Suppressor macrophage treated with lipopolysaccharide for 1 hour (primary cell): ENCODE measurements at places on chromosomes 1 and 21.

GRCh38 chr1:194795917-194796593 is 1609.6 kb upstream of the B3GALT2 start:
- no peak for DNase-seq

- no peak for DNase-seq
Observed at GRCh38 chr21:34827445-34828235, 158.8 kb downstream of the CLIC6 start.

DNA sequence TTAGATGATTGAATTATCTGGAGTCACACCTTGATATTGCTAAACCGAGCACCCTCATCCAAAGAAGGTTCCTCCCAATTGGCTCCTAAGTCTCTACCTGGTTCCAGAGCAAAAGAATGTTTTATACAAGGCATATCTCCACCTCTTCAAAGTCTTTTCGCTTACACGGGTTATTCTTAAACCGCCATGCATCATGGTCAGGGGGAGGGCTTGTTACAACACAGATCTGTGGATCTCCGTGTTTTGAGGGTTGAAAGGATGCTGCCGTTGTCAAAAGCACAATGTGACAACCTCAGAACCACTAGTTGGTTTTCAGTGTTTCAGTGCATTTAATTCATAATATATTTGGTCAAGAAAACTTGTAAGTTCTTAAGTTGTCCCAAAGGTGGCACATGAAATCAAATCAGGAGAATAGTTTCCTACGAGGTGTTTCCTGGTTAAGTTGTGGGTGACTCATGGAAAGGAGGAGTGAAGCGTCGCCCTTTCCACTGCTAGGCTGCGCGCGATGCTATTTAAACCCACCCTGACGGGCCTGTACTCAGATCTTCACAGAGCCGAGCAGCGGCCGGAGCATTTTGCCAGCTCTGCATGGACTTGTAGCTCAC is 1531.6 kb upstream of the TPTE start:
- no peak for DNase-seq

GRCh38 chr21:39444421-39445180 is 977 bp downstream of the LCA5L start:
- peak; percentile 48 for DNase-seq

GRCh38 chr1:152013664-152014237 is 20.1 kb upstream of the S100A10 start:
- DNase-seq = peak; percentile 74

DNA sequence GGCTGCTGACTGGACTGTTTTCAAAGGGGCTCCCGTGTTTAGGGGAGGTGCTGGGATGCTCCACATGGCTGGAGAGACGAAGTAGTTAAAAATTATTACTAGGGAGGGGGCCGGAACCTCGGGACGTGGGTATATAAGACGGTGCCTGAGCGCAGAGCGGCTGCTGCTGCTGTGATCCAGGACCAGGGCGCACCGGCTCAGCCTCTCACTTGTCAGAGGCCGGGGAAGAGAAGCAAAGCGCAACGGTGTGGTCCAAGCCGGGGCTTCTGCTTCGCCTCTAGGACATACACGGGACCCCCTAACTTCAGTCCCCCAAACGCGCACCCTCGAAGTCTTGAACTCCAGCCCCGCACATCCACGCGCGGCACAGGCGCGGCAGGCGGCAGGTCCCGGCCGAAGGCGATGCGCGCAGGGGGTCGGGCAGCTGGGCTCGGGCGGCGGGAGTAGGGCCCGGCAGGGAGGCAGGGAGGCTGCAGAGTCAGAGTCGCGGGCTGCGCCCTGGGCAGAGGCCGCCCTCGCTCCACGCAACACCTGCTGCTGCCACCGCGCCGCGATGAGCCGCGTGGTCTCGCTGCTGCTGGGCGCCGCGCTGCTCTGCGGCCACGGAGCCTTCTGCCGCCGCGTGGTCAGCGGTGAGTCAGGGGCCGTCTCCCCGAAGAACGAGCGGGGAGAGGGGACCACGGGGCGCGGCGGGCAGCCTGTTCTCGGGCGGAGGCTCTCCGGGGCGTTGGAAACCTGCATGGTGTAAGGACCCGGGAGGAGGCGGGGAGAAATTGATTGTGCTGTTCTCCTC is at the start of gene CHODL:
Gene CHODL, plus strand, starts transcription at position 163 of the 793 bp plus-strand sequence. Its CDS starts 391 bp downstream, at position 554.
- DNase-seq = no peak

- DNase-seq = no peak
Observed at GRCh38 chr21:37828991-37829390, 87.3 kb downstream of the KCNJ6 start.

GRCh38 chr1:51282605-51283004 is 46.5 kb downstream of the RNF11 start:
- DNase-seq = no peak

DNA sequence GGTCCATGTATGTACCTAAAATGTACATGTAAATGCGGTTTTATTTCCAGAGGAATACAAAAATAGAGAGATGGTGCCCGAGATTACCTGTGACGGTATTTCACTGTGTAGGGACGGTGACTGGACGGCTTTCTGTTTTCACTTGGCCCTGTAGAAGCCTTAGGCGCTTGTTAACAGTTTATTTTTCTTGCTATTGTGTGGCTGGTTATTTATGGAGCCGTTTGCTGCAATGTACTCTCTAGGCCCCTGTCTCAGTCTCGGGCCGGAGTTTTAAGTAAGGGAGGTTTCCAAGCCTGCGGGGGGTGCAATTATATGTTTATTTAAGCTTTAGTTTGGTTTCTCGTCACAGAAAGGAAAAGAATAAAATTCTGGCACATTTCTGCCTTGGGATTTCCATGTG is 413 bp downstream of the EFCAB7 start:
- DNase-seq = no peak

- no peak for DNase-seq
Observed at GRCh38 chr1:150028322-150028721, 17.8 kb upstream of the OTUD7B start.

DNA sequence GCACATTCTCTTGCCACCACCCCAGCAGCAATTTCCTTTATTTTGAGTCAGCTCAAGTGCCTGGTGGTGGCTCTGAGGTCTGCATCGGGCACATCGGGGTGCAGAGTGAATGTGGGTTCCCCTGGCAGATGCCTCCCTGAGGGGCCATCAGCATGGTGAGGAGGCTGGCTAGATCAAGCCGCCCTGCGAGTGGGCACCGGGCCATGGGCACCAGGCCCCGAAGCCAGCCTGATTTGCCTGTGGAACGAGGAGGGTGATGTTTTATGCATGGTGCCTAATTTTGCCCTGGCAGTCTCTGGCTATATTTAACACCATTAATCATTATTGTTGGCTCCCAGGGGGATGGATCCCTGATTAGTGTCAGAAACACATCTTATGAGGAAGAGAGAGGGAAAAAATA is 36.3 kb downstream of the ACTL8 start:
- no peak for DNase-seq

DNA sequence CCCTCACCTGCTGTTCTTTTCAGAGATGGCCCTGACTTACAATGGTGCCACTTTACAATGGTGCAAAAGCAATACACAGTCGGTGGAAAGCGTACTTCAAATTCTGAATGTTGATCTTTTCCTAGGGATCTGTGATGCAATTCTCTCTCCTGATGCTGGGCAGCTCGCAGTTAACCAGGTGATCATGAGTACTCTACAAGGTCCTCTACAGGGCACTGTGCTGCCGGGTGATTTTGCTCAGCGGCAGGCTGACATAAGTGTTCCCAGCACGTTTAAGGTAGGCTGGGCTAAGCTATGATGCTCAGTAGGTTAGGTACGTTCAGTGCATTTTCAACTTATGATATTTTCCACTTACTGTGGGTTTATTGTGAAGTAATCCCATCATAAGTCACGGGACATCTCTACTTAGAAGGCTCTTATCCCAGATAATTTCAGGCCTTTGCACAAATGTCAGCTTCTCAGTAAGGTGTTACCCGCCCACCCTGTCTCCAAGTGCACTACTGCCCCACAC is 126.5 kb downstream of the KCNN3 start:
- no peak for DNase-seq

GRCh38 chr1:179300112-179300511 is 6.5 kb downstream of the SOAT1 start:
- no peak for DNase-seq

DNA sequence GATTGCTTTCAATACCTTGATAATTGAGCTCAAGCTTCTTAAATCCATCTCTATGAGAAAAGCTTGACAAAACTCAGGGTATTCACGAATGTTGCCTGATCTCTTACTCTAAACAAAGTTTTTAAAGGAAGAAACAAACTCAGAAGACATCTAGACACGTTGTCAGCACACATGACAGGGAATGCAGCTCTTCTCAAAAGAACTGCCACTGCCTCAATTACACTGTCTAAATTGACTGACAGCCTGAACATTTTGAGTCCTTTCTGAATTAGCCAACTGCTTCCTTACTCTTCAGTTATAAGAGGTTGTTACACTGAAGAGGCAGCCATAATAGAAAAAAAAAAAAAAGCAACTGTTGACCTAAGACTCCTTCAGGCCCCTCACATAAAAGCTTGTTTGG is 1646.7 kb upstream of the B3GALT2 start:
- DNase-seq = no peak

GRCh38 chr1:116502671-116503314 is 68.0 kb downstream of the CD58 start:
- DNase-seq = no peak

DNA sequence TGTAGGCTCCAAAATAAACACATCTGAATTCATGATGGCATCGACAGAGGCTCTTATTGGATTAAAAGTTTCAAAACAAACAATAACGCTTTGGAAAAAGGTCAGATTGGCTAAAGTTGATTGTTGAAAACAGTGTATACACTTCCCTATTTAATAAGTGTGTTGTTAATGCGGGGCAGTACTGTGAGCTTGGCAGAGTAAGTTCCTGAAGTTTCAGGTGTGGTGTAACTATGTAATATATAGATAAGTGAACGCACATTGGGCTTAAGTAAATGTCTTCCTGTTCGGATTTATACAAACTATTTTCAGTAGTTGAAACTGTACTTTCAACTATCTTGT is 810 bp downstream of the ZBTB37 start:
- no peak for DNase-seq

- DNase-seq = no peak
Observed at GRCh38 chr1:191065346-191065745, 587.7 kb upstream of the BRINP3 start.

DNA sequence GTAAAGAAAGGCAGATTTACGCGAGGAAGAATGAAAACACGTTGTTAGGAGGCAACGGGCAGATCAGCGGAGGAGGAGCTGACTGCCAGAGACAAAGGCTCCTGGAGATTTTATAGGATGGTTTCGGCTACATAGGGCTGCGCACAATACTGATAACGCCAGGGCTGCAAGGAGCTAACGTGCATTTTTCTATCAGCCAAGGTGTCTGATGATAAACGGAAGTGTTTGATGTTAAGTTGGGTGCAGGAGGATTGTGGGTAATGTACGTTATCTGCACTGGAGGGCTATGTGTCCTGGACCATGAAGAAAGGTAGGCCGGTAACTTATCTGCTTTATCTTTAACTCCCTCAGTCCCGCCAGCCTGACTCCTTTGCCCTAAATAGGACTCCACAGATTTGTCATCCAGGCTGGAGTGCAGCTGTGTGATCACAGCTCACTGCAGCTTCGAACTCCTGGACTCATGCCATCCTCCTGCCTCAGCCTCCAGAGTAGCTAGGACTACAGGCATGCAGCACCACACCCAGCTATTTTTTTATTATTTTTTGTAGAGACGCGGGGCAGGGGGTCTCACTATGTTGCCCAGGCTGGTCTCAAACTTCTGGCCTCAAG is 29.6 kb downstream of the SETD4 start:
- no peak for DNase-seq

GRCh38 chr1:150753416-150753815 is 12.2 kb downstream of the CTSS start:
- no peak for DNase-seq

DNA sequence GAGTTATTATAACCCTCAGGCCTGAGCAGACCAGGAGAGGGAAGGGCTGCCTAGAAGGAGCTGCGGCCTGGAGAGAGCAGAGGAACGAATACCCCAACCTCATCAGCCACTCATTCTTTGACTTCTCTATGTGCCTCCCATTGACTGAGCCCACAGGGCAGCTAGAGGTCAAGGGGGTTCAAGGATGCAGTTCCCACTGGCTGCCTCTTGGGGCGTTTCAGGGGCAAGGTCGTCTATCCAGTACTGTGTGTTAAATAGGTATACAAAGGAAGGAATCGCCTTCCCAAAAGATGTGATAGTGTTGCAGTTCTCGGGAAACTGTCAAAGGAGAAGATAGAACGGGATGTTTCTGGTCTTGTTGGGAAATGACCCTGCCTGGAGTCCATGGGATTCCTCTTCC is 250.6 kb downstream of the PRDM2 start:
- peak; percentile 8 for DNase-seq

DNA sequence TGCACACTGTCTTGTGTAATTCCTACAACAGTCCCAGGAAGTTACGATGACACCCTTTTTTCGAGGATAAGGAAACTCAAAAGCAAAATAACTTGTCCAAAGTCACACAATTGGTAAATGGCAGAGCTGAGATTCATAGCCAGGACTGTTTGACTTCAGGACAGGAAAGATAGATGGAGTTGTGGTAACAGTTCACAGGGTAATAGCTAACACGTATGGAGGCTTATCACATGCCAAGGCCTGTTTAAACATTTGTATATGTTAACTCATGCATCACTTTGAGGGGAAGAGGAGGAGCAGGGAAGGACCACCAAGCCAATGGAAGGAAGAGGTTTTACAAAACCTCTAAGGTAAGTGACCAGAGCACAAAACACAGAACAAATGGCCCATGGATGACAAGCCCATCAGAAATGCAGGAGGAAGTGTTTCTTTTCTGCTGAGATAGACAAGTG is 2.8 kb downstream of the DHCR24 start:
- DNase-seq = no peak

DNA sequence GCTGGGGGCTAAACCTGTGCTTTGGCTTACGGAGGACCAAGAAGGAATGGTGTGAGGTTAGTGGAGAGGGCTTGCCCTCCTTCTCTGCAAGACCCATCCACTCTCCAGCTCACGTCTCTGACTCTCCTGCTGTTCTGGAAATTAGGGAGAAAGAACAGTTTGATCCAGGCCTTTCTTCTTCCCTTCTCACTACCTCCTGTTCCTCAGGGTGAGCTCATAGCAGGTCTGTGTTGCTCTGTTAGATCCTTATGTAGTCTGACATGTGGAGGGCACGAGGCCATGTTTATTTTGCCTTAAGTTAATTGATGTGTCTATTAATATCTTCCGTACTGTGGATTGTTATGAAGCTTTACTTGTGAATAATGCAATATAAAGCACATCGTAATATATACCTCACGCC is 315.0 kb downstream of the GRIK1 start:
- DNase-seq = no peak

GRCh38 chr21:43728154-43728466 is 9.2 kb downstream of the PDXK start:
- no peak for DNase-seq

DNA sequence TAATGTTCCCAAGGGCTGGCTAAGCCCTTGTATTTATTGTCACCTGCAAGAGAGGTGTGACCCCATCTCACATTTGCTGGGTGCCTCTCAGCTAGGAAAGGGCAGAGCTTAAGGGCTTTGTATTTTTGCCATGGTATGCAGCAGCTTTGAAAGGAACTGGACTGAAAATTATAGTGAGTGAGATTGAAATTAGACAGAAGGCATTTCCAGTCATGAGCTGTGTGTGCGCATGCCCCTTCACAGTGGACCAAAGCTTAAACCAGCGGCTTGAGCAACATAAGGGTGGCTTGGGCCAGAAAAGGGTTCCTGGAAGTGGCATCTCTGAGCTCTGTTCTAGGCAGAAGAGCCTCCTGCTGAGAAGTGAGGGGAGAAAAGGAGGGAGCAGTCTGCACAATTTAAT is 19.8 kb downstream of the MYOG start:
- no peak for DNase-seq
